ENCODE measurements at places on chromosomes 1 and 21. TPM values are rescaled to one million over a fixed set of nuclear protein-coding genes. Genes with fewer than 3 reads are reported as not detected.

Gene TMEM52
- 2.1 TPM for total RNA-seq

Gene AADACL3
- total RNA-seq, result not detected

Gene NENF
- 27.7 TPM for total RNA-seq

Gene CXADR
- 0.20 TPM for total RNA-seq

Gene TFF2
- not detected for total RNA-seq

Gene AMPD1
- not detected for total RNA-seq

Gene RHD
- total RNA-seq, result not detected

Gene CD1B
- not detected for total RNA-seq

Gene ETV3L
- total RNA-seq, result not detected

Gene DMBX1
- total RNA-seq, result 0.09 TPM

Gene CFHR1
- not detected for total RNA-seq

Gene AMY2A
- not detected for total RNA-seq

Gene SUCO
- 22.8 TPM for total RNA-seq

Gene KMO
- 0.18 TPM for total RNA-seq

Gene ARMH1
- 165 TPM for total RNA-seq

Gene MAEL
- not detected for total RNA-seq

Gene KCNK1
- not detected for total RNA-seq

Gene LCE2B
- not detected for total RNA-seq

Gene S100A1
- total RNA-seq, result not detected

Gene METTL18
- 10.8 TPM for total RNA-seq

Gene IPO13
- 16.5 TPM for total RNA-seq

Gene NPPB
- not detected for total RNA-seq

Gene SPATA45
- not detected for total RNA-seq

Gene PPIAL4G
- total RNA-seq, result not detected

Gene GNG4
- 2.2 TPM for total RNA-seq

Gene SPATA17
- not detected for total RNA-seq

Gene MIGA1
- 9.7 TPM for total RNA-seq

Gene MRTO4
- 93.4 TPM for total RNA-seq

Gene SRSF10
- 203 TPM for total RNA-seq

Gene ADORA1
- total RNA-seq, result not detected

Gene CRP
- not detected for total RNA-seq

Gene TAS1R1
- not detected for total RNA-seq

Gene IFNLR1
- 6.4 TPM for total RNA-seq

Gene SFT2D2
- 30.8 TPM for total RNA-seq

Gene GBP6
- 0.49 TPM for total RNA-seq

Gene FAM177B
- total RNA-seq, result not detected

Gene TLR5
- total RNA-seq, result 0.11 TPM

Gene FCGR3B
- total RNA-seq, result not detected

Gene DNAJB4
- total RNA-seq, result 9.7 TPM

Gene NEGR1
- total RNA-seq, result not detected
